ENCODE measurements at places on chromosomes 4 and X.

DNA sequence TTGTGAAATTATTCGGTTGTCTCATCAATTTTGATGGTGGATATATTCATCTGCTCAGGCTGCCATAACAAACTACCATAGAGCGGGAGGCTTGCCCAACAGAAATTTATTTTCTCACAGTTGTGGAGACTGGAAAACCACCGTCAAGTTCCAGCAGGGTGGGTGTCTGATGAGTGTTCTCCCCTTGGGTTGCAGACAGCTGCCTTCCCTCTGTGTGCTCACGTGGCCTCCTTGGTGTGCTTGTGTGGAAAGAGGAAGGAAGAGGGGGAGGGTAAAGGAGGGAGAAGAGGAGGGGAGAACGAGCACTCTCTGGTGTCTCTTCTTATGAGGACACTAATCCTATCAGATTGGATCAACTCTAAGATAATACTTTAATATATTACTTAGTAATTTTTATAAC lies 123.8 kb upstream of the TEX13D start:
- no peak for DNase-seq

- no peak for DNase-seq
Observed at GRCh38 chrX:67607466-67607865, 63.6 kb downstream of the AR start.

DNA sequence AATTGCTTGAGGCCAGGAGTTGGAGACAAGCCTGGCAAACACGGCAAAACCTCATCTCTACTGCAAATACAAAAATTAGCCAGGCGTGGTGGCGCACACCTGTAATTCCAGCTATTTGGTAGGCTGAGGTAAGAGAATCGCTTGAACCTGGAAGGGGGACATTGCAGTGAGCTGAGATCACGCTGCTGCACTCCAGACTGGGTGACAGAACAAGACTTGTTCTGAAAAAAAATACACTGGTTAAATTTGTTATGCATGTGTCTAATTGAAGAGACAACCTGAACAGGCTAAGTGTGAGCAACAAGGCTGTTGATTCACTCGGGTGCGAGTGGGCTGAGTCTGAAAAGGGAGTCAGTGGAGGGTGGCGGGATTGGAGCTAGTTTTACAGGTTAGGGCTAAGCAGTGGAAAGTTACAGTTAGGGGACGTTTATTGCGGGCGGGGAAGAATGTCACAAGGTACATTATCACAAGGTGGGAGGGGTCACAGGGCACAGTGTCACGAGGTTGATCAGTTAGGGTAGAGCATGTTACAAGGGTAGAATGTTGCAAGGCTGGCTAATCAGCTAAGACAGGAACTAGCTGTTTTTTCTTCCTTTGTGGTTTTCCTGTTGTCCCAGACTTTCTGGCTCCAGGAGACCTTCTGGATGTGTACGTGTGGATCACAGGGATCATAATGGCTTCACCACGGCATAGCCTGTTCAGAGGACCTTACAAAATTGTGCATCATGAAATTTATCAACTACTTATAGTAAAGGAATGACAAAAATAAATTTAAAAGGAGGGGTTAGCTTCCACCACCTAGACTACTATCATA lies 115.8 kb downstream of the NAA11 start:
- no peak for DNase-seq

DNA sequence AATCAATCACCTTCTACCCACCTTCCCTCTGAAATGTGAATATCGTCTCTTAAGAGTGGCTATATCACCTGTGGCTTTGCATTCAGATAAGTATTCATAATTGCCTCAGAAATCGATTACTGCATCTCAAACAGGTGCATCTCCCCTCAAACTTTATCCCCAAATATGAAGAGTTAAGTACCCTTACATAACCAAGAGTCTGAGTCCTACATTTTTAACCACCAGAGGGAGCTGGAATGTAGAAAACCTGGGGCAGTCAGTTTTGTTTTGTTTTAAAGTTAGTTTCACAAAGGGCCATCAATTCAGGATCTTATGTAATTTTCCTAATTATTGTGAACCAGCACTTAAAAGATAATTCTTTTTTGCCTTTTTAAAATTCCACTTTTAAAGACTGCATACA lies 5.7 kb downstream of the TCEANC start:
- DNase-seq: no peak

- no peak for DNase-seq
Observed at GRCh38 chr4:143253166-143253565, 68.4 kb downstream of the USP38 start.

GRCh38 chr4:114734594-114734993 lies 136.0 kb downstream of the UGT8 start:
- no peak for DNase-seq

- no peak for DNase-seq
Observed at GRCh38 chrX:71256051-71256450, 2.1 kb upstream of the ZMYM3 start.

DNA sequence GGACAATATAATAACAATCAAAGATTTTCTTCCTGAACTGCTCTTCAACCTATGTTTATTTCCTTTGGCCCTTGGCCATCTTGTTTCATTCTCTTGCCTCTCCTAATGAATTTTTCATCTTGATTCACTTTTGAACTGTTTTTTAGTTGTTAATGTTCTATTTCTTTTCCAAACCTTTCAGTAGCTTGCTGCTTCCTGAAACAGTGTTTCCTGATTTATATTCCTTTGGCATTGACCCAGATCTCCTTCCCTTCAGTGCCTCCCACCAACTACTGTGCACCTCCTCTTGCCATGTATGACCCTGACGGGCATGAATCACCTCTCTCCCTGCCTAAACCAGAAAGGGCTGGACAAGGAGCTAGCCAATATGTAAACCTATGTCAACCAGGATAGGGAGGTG lies 25.6 kb upstream of the SPP1 start:
- DNase-seq: no peak

DNA sequence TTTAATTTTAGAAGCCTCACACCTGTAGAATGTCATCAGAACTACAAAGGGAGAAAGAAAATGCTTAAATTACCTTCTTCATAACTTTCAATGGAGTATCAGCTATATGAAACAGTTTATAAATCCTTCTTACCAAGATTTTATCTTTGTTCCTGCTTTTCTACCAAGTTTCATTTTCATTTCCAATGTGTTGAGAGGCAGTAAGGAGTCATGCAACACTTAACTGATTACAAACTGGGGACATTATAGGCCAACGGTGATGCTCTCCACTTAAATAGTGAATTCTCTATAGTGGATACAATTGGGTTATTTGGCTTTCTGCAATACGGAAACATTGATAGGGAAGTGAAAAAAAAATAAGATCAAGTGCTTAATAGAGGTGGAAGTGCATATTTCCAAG lies 145.2 kb upstream of the FTHL17 start:
- no peak for DNase-seq

GRCh38 chr4:114396808-114397207 lies 201.8 kb upstream of the UGT8 start:
- DNase-seq: no peak

- no peak for DNase-seq
Observed at GRCh38 chr4:26105337-26105736, 191.3 kb downstream of the SMIM20 start.

DNA sequence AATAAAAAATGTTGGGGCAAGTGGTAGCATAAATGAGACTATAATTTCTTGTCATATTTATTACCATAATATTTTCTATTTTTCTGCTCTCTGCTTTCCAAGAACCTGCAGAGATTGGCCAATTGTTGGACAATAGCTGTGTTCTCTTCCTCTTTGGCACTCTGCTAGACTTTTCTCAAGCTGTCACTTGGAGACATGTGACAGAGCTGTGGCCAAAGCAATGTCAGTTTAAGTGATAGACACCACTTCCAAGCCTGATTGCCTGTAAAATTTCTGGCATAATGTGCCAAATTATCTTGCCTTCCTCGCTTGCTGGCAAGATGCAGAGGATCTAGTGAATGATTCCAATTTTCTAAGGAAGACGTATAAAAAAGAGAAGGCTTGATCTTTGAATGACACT lies 162.2 kb upstream of the NDST4 start:
- DNase-seq: no peak

GRCh38 chr4:131207589-131207988 lies 1941.5 kb upstream of the PCDH10 start:
- no peak for DNase-seq

Measured in left ventricle myocardium superior (tissue), 1 donor.